ENCODE measurements at places on chromosomes 1 and 21.

DNA sequence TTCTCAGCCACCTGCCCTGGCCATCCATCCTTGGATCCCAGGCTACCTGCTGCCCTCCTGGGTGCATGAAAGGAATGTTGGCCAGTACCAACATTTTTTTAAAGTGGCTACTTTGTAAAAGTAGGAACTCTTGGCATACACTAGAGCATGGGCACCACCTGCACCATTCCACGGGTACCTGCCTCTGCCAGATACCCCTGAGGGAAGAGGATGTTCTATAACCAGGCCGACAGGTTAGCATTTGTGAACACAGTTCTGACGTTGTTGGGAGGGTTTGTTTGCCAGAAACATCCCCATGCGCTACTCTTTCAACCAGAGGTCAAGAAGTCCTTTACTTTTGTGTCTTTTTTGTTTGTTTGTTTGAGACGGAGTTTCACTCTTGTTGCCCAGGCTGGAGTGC is 43.0 kb downstream of the EVA1C start:
- no peak for DNase-seq

DNA sequence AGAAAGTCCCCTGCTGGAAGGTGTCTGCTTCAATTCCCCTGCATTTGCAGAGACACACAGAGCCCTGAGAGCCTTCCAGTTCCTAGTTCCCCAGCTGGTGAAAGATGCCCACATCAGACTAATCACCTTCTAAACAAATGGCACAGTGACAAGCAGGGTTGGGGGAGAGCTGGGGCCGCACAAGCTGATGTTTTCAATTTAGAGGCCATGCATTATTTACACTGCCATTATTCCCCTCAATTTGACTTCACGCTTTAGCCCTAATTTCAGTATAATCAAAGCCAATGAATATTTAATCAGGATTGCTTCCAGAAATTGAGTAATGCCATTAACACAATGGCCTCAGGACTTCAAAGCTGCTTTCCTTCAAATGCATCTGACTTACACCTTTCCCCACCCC is 81.5 kb downstream of the BEND5 start:
- no peak for DNase-seq

DNA sequence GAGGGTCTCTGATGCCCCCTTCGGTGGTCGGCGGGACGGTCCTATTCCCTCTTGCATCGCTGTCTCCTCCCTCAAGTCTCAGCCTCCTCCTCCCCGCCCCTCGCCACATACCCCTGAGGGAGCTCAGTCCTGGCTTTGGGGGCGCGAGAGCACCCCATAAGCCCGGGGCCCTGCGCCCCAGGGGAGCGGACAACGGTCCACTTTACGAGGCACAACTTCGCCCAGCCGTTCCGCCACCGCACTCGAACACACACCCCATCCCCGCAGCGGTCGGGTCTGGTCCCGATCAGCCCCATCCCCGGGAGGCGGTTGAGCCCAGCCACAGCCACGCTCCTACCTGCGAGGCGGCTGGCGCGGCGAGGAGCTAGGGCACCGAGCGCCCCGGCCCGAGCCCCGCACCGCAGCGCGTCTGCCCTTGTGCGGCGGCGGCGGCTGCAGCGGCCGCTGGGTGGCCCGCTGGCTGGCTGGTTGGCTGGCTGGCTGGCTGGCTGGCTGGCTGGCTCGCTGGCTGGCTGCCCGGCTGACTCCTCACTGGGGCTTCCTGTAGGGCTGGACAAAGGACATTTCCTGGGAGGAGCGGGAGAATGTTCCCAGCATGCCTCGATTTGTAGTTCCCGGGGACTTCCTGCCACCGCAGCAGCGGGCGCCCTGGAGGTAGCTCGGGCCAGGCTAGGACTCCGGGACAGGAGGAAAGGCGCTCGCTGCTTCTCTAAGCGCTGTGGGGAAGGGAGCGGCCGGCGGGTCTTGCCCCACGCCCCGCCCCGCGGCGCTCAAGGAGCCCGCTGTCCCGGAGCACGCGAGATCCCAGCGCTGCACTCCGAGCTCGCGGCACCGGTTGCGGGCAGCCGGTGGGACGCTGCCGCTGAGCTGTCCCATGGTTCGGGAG is at the start of gene ZNF697:
Gene ZNF697, minus strand, starts transcription at position 533 of the 886 bp plus-strand sequence. CDS start 22,166 bp downstream, outside the sequence.
- no peak for DNase-seq

DNA sequence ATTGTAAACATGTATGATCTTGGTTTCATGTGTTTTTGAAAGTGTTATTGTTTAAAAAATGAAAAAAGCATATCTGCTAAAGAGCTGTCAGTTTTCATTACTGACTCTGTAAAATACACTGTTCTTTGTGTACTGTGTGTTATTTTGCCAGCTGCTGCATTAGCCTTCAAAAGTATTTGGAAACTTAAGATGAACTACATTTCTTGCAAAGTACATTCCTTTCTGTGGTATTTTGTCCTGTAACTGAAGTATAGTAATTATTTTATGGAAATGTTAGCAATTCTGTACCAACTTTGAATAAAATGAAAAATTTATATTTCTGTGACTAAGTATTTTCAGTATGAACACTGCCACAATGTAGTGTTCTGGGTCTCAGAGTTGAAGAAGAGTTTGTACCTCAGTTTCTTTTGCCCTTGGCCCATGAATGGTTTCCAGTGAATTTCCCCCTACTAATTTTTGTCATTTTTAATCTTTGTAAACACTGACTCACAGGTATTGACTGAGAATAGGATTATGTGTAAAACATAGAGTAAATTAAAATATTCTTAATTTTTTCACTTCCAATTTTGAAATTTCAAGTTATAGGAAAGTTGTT is 32.7 kb downstream of the MRPS6 start:
- no peak for DNase-seq

DNA sequence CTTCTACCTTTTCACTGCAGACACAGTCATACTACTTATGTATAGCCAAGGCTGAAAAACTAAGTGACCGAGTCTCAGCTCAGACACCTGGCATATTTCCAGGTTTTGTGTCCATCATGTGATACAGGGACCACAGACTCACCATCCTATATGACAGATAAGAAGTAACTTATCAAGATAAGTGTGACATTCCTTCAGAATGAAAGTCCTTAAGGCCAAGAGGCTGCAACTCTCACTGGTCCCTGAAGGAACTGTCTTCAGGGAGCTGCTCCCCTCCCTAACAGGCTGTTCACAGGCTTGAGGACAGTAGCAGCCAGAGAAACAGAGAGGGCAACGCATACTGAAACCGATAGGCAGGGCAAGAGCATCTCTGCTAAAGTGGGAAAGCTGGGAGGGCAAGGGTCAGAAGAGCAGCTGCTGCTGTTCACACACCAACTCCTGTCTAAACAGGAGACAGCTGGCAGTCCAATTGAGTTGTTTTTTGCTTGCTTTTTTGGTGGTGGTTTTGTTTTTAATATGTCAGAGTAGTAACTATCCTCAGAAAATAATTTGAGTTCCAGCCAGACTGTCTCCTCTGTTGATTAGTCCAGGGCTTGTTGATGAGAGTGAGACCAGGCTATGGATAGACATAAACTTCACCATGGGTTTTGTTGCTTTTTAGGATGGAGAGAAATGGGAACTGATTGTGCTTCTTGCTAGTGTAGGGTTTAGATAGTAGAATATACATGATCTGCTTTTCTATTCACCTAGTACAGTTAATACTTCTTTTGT is 67.7 kb downstream of the MACF1 start:
- DNase-seq, result no peak

- peak; percentile 31 for DNase-seq
Observed at GRCh38 chr1:58823481-58824010, 39.7 kb upstream of the JUN start.

DNA sequence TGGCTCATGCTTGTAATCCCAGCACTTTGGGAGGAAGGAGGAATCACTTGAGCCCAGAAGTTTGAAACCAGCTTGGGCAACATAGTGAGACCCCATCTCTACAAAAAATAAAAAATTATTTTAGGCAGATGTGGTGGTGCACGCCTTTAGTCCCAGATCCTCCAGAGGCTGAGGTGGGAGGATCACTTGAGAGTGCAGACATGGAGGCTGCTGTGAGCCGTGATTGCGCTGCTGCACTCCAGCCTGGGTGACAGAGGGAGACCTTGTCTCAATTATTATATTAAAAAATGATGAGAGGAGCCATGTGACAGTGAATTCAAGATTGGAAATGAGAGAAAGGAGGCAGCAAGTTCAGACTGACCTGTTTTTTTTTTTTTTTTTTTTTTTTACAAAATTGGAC is 282.3 kb downstream of the ZP4 start:
- DNase-seq, result no peak

DNA sequence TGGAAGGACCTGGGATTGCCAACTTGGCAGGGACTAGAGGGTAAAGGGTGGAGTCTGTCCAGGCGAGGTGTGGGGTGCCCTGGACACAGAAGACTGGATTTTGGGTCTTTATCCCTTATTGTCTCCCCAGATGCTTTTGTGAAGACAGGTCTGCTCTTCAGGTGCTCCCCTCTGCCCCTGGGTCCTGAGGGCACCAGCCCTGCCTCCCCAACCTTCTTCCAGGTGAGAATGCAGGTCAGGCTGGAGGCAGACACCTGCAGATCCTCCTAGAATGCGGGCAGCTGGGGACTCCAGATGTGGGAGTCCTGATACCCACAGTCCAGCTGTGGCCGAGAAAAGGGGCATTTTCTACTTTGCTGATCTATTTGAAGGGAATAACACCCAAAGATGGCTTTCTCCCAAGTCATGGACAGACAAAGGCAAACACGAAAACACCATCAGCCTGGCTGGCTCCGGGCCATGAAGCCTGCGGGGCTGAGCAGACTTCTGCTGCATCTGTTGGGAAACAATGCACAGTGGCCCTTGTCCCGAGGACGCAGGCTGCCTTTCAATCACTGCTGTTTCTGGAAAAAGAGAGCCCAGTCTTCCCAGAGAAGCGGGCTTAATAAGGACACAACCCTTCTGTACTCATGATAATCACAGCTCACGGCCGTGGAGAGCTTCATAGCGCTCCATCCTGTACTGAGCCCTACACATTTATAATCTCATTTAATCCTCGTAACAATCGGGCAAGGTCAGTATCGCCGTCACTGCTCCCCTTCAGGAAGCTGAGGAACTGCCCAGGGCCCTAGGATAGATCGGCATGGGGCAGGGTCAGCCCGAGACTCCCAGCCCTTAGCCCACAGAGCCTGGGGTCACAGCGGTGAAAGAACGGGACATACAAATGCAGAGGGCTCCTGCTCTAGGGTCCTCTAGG is 62.0 kb upstream of the ABCG1 start:
- DNase-seq, result no peak

- DNase-seq, result no peak
Observed at GRCh38 chr1:211604548-211604947, 25.6 kb upstream of the SLC30A1 start.

- DNase-seq, result no peak
Observed at GRCh38 chr1:147613506-147613905, 56.8 kb downstream of the ACP6 start.

DNA sequence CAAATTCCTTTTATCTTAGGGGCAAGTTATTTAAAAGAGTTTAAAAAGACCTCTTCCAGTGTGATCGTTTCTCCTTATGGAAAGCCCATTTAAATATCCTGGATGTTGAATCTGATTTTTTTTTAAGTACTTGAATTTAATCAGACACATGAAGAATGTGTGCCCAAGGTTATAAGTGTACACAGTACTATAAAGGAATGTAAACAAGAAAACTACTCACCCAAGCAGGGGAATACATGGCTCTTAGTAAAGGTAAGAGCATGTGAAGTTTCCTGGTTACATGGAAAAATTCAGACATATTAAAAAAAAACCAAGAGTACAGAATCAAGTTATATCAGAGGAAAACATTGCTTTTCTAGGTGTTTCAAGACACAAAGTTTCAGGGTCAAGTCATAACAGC is 546.9 kb downstream of the MATN1 start:
- no peak for DNase-seq

DNA sequence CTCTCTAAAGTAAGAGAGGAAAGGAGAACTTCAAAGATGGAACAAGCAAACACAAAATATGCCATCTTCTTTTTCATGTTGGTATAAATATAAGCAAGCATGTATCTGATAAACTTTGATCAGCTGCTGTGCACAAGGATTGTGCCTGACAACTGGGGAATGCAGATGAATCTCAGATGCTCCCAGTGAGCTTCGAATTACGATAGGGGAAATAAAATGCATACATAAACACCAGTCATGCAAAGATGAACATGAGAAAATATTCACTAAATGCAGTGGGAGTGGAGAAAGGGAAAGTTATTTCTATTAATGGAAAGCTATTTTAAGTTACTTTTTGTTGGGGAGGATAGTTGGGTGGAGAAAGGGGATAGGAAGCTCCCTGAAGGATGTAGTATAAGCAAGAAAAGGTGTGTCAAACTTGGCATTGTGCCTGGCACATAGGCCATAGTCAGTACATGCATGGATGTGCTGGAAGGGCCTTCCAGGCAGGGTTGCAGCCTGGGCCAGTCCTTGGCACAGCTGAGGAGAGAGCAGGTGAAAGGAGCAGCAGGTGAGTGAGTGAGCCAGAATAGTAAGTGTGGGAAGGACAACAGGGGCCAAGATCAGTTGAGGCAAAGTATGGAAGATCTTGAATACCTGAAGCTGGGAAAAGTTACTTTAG is 57.8 kb upstream of the PGD start:
- no peak for DNase-seq

- DNase-seq, result no peak
Observed at GRCh38 chr21:35377505-35378090, 328.5 kb upstream of the RUNX1 start.

DNA sequence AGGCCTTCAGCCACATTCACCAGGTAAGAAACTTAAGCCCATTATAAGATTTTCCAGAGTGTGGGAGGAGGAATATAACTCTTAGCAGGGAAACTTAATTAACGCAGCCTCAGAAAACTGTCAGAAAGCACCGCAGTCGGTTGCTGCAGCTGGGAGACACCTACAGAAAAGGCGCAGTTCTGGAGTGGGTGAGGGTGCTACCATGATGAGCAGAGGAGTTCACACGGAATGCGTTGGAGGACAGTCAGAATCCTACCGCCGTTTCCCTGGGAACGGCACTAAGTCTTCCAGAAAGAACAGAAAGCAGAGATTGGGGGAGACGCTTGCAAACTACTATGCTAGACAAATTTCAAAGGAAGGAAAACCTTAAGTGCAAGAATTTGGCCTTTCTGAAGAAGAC is 6.4 kb downstream of the ACTN2 start:
- DNase-seq, result no peak

DNA sequence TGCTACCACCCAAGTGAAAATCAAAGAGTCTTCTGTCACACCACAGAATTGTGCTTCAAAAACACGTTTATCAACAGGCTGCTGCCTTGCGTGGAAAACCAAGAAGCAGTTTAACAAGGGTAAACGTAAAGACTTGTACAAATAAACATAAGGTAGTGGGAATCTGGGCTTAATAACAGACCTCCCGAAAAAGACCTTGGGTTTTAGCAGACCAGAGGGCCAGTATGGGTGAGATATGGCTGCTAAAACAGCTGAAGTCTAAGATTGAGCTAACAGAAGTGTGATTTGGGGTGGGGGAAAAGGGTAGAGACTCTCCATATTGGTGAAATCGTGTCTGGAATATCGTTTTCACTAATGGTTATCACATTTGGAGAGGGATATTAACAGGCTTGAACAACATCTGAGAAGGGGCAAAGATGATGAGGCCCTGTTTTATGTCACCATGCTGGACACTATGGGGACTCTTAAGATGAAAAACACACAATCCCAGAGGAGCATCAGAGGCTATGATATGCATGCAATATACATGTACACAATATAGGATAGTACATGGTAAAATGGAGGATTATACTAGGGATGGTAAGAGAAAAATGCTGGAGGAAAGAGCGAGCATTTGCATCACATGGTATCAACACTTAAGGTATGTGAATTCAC is 1.4 kb downstream of the MOV10 start:
- no peak for DNase-seq

GRCh38 chr21:37945036-37945435 is 28.8 kb upstream of the KCNJ6 start:
- no peak for DNase-seq

All from NK-92 treated with Interleukin-12 subunit alpha and Interleukin-12 subunit beta, amount 100 ng/mL, for 24 hours (cell line).